ENCODE measurements at places on chromosomes 3 and 15. TPM values are rescaled to one million over a fixed set of nuclear protein-coding genes. Genes with fewer than 3 reads are reported as not detected.

Gene ADAM10
- 57.6 TPM for total RNA-seq

DNA sequence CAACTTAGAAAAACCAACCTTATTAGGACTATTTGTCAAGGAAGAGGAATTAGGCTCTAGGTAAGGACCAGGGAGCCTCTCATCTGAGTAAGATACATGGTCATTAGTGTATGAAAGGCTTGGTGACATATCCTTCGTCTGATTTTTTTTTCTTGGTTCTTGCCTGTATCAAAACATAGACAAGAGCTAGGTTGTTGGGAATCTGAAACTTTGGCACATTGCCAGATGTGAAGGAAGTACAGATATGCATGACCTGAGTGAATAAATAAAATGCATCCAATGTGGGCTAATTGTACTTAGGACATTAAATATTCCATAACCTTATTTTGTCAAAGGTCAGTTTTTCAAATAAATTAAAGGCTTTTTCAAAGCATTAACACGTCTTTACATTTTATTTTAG lies 151.8 kb downstream of the SYNPR start:
- no peak for DNase-seq

Gene MAP1A
- 21.8 TPM for total RNA-seq

DNA sequence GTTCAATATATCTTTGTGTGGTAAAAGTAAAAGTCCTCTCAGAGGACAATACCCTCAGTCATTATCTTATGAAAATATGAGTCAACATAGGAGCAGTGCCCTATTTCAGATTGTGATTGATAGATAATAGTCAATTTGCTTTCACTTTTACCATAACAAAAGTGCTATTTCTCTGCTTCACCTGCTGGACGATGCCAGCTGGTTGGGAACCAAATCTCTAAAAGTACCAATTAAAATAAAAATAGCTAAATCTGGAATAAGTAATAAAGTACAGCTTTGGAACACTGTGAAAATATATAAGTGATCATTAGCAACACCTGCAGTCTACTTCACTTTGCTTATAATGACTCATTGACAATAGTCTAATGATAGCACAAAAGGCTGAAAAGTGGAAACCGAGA lies 390.3 kb upstream of the AGTR1 start:
- DNase-seq: no peak

DNA sequence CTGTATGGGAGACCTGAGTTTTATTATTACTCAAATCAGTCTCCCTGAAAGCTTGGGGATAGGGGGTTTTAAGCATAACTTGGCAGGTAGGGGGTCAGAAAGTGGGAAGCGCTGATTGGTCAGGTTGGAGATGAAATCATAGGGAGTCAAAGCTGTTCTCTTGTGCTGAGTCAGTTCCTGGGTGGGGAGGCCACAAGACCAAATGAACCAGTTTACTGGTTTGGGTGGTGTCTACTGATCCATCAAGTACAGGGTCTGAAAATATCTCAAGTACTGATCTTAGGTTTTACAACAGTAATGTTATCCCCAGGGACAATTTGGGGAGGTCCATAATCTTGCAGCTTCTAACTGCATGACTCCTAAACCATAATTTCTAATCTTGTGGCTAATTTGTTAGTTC lies 17.8 kb upstream of the IQCF6 start:
- no peak for DNase-seq

- no peak for DNase-seq
Measured at GRCh38 chr15:57651445-57651844, 55.1 kb upstream of the POLR2M start.

Data from hematopoietic multipotent progenitor cell (in vitro differentiated cells).